Effector memory CD8-positive, alpha-beta T cell (primary cell): ENCODE measurements at places on chromosomes 4 and X.

DNA sequence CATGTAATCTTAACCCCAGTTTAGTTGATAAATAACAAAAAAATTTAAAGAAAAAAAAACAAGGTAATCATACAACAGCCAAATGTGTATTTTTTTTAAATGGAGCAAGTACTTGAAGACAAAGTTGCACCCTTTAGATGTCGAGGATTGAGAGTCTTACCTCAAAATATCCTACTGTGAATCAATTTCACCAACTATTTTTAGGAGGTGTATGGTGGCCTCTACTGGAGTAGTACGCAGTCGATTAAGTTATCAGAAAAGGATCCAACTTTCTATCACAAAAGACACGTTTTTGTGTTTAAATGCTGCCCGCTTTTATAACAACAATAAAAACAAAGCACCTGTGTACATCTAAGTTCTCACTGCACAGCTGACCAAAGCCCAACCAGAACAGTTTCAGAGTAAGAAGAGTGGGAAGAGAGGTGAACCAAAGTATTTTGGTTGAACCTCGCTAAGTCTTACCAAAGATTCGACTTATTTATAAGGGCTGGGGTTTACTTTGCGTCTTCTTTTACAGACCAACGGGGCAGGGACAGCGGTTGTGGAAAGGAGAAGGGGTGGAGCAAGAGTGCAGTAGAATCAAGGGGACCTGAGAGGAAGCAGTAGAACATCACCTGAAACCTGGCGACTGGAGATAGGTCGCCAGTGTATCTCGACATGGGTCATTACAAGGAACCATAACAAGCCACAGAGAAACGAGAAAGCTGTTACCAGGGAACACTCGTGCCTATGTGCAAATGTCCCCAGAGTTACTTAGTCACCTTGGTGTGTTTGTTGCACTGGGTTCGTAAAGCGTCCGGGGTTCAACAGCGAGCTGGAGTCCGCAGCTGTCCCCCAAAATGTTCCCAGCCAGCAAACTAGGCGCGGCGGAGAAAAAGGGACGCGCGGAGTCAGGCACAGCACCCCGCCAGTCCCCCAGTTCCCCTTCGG, 1.1 kb downstream of the RPS6KA6 start:
- DNase-seq: no peak

DNA sequence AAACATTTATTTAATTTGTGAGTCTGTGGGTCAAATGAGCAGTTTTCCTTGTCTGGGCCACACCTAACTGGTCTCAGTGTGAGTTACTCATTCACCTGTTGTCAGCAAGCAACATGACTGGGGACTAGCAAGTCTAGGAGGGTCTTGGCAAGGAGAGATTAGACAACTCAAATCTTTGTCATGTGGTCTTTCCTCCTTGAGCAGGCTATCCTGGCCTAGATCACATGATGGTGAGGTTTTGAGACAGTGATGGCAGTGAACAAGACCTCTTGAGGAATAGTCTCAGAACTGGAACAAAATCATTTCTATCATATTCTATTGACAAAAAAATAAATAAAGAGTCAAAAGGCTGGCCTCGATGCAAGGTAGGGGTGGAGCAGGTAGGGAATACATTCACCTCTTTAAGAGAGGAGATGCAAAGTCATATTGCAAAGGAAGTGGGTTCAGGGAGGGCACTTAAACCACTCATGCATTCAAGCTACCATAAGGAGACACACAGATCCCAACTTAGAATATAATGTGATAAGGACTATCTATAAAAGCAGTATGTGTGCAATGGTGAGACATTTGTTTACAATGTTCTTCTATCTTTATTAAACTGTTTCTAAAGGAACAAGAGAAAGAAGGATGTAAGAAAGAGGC, 135.7 kb downstream of the ZNF330 start:
- no peak for DNase-seq

DNA sequence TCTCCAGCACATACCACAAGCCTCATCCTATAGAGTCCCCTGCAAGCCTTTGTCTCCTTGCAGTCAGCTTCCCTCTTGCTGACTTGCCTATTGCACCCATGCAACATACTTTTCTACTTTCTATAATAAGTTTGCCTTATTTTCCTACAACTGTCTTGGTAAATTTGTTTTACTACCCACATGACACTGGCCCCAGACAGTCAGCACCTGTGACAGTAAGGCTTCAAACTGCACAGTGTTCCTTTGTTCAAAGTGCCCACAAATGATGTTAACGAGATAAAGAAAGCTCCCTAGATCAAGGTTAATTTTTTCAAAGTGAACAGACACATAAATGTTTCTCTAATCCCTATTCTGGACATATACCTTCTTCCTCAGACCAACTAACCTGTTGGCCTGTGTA, 529.1 kb upstream of the PCDH10 start:
- DNase-seq: no peak

GRCh38 chr4:85407546-85407945, 67.4 kb upstream of the ARHGAP24 start:
- DNase-seq: no peak

DNA sequence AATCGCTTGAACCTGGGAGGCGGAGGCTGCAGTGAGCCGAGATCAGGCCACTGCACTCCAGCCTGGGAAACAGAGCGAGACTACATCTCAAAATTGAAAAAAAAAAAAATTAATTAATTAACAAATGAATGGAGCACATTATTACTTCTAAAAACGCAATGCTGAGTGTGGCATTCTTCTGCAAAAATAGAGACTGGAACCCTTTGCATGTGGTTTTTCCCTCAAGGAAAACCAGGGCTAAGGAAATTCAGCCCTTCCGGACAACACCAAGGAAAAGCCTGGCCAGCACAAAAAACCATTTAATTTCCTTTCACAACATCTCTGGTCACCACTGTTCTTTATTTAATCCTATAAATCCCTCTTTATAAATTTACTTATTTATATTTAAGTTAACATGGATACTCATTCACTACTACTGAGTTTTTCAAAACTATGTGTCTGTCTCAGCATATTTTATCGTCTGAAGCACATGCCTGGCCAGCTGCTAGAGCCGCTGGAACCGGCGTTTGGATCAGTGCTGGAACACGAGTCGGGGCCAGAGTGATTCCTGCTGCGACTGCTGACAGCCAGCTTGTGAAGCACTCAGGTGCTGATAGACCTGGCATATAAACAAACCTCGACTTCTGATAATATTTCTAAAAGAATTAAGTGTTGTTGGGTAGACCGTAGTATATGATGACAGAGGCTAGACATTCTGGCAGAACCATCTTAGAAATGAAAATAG, 84.5 kb upstream of the WWC2 start:
- no peak for DNase-seq

GRCh38 chr4:163665101-163665500, 170.6 kb downstream of the TMA16 start:
- DNase-seq: no peak

- DNase-seq: no peak
These were observed 5.1 kb downstream of the PSAPL1 start for GRCh38 chr4:7429601-7430078.

GRCh38 chrX:22445880-22446279, 173.2 kb downstream of the CBLL2 start:
- DNase-seq: no peak
